ENCODE measurements at places on chromosomes 6 and 20.
A peak's percentile ranks its signal among the peaks of the same experiment; 100 is the strongest.

- DNase-seq: no peak
Observed at GRCh38 chr20:13340088-13340487, 119.0 kb downstream of the ISM1 start.

DNA sequence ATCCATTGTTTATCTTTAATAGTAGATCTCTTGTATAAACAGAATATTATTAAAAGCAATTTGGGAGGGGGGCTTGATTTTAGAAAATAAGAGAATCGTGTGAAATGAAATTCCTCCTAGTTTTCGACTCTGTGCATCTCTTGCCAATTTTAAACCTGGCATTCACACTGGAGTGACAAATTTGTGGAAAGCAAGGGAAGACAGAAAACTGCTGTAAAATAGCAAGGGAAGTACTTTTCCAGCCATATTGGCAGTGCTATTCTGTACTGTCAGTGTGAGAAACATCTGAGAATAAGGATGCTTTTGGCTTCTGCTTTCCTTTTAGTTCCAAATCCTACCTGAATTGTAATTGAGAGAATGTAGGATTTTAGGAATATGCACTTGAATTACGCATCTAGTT, 40.2 kb downstream of the TOP1 start:
- no peak for DNase-seq

DNA sequence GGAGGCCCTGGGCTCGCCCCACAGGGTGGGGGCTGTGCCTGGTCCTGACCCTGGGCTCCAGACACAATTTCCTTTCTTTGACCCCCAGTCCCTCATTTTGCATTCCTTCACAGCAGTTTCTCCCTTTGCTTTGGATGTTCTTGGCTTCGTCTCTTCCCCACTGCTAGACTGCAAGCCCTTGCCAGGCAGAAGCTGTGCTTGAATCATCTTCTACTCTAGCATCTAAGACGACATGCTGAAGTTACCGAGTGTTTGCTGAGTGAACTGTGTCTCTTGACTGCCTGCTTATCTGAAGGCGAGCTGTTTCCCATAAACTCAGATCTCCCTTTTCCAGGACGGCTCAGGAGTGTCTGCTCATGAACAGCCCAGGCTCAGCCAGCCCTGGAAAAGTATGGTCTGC, 14.3 kb upstream of the SYNDIG1 start:
- DNase-seq: no peak

GRCh38 chr6:70180183-70180900, 122.5 kb downstream of the COL9A1 start:
- no peak for DNase-seq

DNA sequence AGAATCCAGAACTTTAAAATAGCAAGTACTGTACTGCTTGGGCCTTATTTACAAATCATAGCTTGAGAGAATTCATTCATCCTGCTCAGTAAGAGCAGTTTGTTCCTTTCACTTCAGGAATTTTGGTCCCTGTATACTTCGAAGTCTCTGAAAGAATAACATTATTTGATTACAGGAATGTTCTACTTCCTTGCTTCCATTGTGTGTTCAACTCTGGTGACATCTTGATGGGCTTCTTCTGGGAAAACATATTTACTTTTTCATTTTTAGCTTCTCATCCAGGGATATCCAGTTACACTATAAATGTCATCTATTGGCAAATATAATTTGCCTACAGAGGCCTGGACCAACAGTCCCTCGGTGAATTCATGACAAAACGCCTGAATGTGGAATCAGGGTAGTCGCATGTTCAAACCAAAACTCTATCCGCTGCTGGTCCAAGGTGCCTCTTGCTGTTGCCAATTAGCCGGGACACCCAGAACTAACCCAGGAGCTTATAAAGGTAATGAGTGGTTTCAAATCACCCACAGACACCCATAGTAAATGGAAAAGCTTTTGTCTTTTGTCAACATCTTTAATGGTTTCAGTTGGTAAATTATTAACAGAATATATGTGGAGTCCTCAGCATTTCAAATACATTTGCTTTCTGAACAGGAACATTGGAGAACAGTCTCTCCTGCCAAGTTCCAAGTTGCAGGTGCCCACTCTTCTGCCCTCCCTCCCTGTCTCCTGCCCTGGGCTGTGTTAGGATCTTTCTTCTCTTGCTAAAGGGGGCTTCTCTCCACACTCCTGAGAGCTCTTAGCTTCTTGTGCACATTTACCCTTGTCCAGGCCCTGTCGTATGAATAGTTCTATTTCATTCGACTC, 162.5 kb upstream of the CITED2 start:
- DNase-seq: no peak

DNA sequence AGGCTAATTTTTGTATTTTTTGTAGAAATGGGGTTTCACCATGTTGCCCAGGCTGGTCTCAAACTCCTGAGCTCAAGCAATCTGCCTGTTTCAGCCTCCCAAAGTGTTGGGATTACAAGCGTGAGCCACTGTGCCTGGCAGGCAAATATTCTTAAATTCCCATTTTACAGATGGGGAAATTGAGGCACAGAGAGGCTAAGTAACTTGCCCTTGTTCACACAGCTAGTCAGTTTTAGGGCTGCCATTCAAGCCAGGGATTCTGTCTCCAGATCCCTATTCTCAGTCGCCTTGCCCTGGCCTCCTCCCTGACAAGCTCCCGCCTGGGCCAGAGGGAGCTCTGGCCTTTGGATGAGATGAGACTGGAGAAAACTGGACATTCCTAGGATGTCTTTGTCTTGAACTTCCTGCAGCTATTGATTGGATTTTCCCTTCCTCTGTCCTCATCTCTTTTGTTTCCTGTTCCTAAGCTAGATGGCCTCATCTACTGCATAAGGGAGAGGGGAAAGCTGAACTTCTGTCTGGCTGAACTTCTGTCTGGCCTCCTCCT, 90.5 kb downstream of the NDUFAF5 start:
- DNase-seq: no peak

- no peak for DNase-seq
Observed at GRCh38 chr6:162942866-162943265, 215.1 kb downstream of the PACRG start.

- DNase-seq: no peak
Observed at GRCh38 chr6:134703206-134703605, 246.7 kb downstream of the ALDH8A1 start.

- no peak for DNase-seq
Observed at GRCh38 chr20:37233548-37234253, 27.9 kb downstream of the GHRH start.

DNA sequence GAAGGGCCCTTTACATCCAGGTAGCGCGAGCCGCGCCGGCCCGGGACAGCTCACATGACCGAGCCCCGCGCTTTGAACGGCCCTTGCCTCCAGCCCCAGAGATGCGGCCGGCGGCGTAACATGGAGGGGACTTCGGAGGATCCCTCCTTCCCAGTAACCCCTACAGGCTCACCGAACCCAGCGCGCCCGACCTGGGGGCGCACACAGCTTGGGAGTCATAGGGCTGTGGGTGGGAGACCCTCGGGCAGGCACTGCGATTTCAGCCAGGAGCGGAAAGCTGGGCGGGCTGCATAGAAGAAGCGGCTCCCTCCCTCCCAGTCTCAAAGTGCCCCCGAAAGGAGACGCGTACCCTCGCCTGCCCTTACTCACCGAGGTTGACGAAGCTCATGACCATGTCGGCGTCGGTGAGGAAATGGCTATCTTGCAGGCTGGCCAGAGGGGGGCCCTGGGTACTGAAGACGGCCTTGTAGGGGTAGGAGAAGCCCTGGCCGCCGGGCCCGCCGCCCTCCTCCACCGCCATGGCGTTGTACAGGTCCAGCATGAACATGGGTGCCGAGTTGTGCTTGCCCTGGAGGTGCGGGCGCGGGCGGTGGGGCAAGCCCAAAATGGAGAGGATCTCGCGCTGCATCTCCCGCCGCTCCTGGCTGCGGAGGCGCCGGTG, 975 bp downstream of the BMP7 start:
- DNase-seq: no peak

- DNase-seq: no peak
Observed at GRCh38 chr6:24245275-24245674, 112.6 kb downstream of the DCDC2 start.

DNA sequence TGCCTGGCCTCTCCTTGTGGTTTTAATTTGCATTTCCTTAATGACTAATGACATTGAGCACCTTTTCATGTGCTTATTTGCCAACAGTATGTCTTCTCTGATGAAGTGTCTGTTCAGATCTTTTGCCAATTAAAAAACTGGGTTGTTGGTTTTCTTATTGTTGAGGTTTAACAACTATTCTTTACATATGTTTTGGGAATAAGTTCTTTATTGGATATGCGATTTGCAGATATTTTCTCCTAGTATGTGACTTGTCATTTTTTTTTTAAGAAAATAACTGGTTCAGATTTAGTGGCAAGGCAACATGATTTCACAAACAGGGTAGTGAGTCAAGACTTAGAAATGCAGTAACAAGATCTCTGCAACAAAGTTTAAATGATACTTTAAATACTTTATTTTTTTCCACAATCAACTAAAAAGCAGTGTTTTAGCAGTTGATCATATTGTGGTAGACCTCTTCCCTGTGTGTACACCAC, 67.8 kb downstream of the TIAM2 start:
- DNase-seq: no peak

- DNase-seq: no peak
Observed at GRCh38 chr6:111789598-111789997, 83.7 kb downstream of the FYN start.

DNA sequence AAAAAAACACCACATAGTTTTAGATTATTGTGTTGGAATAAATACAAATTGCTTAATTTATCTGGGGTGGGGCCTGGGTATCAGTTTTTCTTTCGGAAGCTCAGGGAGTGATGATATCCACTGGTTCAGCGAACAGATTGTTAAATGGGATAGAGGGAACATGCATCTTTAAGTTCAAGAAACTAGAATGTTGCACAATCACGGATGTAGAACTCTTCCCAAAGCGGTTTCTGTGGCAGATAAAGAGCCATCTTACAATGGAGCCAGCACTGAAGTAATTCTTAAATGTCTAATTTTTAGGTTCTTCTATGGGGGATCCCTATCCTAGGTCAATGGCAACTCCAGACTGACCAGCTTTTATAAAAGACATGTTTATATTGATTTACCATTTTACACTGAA, 9.7 kb upstream of the RMND1 start:
- DNase-seq: no peak

DNA sequence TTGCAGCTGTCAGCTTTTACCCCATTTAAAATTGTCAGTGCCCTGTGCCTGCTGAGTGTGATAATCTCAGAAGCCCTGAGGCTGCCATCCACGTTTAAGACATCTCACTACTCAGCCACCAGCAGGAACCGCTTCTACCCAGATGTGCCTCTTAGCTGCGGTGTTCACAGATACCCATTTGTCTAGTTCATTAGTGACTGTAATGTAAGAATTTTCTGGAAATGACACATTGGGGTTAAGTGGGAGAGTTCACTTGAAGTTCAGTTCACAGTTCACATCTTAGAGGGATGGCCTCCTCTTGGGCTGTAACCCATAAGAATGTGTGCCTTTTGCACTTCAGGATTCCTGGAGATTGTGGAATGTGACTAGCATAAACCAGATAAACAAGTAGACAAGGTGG, 477.7 kb downstream of the BTBD3 start:
- DNase-seq: no peak

- DNase-seq: no peak
Observed at GRCh38 chr6:48476257-48476656, 365.3 kb upstream of the PTCHD4 start.

GRCh38 chr20:47868236-47868635, 83.0 kb upstream of the SULF2 start:
- DNase-seq: no peak

GRCh38 chr20:15618110-15618509, 955.1 kb downstream of the KIF16B start:
- no peak for DNase-seq

DNA sequence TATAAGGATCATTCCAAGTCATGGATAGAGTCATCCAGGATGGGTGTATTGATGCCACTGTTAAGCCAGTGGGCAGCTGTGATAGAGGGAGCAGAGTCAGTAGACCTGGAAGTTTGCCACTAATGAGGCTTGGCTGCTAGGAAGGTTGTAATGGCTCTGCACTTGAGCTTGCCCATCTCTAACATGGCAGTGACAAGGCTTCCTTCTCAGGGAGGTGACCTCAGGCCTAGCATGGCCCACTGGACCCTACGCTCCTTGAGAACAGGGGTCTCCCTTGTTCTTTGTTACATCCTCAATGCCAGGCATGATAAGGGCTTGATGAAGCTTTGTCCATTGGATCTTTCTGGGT, 155.1 kb downstream of the CD83 start:
- DNase-seq: peak; percentile 3

Measured in stimulated activated CD8-positive, alpha-beta memory T cell treated with anti-CD3 and anti-CD28 coated beads, Interleukin-4, amount 100 ng/mL, for 48 hours (primary cell).